ENCODE measurements at places on chromosomes 6 and 20.

DNA sequence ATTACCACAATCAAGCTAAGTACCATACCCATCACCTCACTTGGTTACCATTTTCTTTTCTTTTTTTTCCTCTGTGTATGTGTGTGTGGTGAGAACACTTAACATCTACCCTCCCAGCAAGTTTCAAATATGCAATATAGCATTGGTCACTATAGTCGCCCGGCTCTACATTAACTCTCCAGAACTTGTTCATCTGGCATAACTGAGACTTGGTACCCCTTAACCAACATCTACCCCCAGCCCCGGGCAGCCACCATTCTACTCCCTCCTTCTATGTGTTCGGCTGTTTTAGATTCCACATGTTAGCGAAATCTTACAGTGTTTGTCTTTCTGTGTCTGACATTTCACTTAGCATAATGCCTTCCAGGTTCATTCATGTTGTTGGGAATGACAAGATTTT is 89.0 kb upstream of the TOP1 start:
- no peak for DNase-seq

GRCh38 chr20:33781133-33781532 is 30.0 kb upstream of the CHMP4B start:
- no peak for DNase-seq

GRCh38 chr6:90393232-90393884 is 96.7 kb upstream of the BACH2 start:
- no peak for DNase-seq

- DNase-seq: no peak
These were observed 666.6 kb upstream of the SLC35B3 start for GRCh38 chr6:9101920-9102319.

- no peak for DNase-seq
These were observed 578 bp upstream of the PTCHD4 start for GRCh38 chr6:48111575-48111974.

DNA sequence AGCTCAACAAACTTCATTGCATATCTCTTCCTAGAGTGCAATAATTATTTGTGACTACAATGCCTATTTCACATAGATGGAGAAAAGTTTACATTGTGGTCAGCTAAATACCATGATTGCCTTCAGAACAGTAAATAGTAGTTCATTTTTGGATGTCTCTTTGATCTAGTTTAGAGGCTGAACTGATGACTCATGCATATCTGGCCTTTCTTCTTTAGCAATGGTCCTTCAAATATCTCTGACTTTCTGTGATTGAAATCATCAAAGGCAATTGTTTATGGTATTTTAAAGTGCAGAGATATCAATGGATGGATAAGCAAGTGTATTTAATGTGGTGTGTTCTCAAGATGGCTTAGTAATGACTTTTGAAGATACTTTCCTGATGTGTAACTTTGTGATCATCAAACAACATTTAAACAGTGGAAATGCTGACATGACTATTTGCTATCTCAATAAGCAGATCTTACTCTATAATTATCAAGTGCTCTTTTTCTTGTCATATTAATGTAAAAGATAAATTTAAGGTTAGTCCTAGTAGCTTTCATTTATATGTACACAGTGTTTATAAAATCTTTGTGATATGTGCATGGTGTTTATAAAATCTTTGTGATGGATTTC is 523.7 kb upstream of the SLC35B3 start:
- no peak for DNase-seq

GRCh38 chr20:37475252-37475651 is 45.8 kb upstream of the NNAT start:
- no peak for DNase-seq
